ENCODE measurements at places on chromosomes 2 and 18. TPM values are rescaled to one million over a fixed set of nuclear protein-coding genes. Genes with fewer than 3 reads are reported as not detected.

DNA sequence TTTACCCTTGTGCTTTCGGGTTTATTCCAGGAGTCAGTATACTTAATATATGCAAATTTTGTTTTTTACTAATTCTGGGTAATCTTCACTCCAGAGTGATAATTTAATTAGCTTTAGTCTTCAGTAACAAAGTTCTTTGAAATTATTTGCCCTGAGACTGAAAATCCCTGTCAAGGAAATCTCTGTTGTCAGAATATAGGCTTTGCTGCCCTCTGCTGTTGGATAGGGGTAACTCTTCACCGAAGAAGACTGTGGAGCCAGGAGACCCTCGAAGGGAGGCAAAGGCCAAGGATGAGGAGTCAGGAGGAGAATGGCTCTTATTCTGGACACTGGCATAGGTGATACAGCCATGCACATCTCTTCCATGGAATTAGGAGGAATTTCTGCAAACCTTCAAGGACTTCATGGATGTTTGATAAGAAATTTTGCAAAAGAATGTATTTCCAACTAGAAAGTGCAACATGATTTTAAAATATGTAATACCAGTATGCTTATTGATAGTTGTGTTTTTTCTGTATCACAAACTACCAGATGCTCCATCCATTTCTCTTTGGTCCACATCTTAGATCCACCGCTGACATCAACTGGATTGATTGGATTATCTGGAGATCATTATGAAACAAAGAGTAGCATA is 182.3 kb downstream of the RDH14 start:
- peak; percentile 50 for DNase-seq

FKBP1B gene
- 8.5 TPM for total RNA-seq

RNMT gene
- 25.1 TPM for total RNA-seq

- no peak for DNase-seq
These were observed 199.7 kb downstream of the TPGS2 start for GRCh38 chr18:36629138-36629530.

DNA sequence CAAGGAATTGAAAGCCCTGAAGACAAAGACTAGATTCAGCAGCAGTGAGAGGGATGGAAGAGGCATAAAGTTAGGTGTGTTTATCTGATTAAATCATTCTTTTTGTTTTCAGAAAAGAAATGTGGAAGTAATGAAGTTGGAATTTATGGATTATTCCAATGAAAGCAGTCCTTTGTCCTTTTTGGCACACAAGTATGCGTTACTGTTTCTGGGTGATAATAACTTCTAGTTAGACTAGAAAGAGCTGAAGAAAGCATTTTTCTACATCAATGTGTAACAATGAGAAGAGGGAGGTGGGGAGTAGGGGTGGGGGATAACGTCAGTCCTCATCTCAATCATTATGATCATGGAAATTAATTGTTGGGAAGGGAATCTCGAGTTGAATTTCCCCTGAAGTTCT is 53.0 kb downstream of the AQP4 start:
- DNase-seq: no peak

GRCh38 chr2:104851291-104852089 is 2.4 kb upstream of the POU3F3 start:
- no peak for DNase-seq

DNA sequence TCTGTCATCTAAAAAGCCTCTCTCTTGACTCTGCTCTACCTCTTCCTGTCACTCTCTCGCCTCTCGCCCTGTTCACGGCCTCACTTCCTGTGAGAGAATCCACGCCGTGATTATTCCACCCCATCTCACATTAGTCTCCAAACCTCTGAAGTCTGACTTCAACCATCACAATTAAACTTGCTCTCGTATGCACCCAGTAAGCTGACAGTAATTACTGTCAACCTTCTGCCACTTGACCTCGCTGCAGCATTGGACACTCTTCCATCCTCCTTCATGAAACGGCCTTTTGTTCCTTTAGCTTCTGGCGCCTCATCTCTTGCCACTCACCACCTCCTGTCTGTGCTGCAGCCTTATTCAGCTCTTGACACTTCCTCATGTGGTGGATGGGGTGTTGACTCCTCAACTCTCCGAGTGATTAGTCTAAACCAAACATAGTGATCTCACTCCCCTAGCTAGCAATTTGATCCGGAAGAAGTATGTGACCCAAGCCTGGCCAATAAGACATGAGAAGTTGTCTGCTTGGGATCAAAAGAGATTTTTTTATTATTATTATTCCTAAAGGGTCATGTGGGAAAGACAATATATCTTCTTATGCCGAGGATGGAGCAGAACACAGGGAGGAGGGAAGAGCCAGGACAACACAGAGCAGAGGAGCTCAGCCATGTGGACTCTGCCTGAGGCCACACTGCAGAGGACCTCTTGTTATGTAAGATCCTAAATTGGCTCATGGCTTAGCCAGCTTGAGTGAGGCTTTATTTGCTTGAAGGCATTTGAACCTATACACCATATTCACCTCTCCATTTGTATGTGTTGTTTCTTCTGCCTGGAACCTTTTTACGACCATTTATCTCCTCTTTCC is 38.4 kb upstream of the MYO1B start:
- DNase-seq: no peak

All from Daoy (cell line).